ENCODE measurements at places on chromosomes 6 and 20. TPM values are rescaled to one million over a fixed set of nuclear protein-coding genes. Genes with fewer than 3 reads are reported as not detected.

DNA sequence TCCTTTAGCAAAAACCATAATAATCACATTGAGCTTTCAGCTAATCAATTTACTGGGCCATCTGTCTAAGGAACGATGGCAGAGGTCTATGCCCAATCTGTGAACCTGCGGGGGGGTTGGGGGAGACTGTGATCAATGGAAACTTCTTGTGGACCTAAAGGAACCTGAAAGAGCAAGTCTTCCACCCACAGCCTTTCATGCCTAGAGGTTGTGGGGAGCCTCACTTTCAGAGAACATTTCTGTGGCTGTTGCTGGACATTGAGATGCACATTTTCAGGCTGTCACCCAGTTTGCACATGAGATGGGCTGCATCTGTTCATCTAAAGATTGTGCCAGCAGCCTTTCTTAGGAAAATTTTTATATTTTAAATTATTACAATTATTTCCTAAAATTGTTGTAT is 310.0 kb upstream of the SPTLC3 start:
- no peak for DNase-seq

- DNase-seq, result no peak
Measured at GRCh38 chr6:68758559-68758958, 123.5 kb downstream of the ADGRB3 start.

SLCO4A1 gene
- 12.1 TPM for total RNA-seq

MAP3K4 gene
- total RNA-seq, result 41.7 TPM
